ENCODE measurements at places on chromosomes 7 and 10.

- H3K4me3 ChIP-seq: no peak overlapping the region
- DNase-seq: no peak
- H3K36me3 ChIP-seq: no peaks in the 10 kb centered on the region
- H3K4me1 ChIP-seq: no peaks in the 10 kb centered on the region
- H3K27ac ChIP-seq: no peak overlapping the region
Observed at GRCh38 chr7:139043823-139044812, 8.3 kb upstream of the ZC3HAV1L start.

- no peaks in the 10 kb centered on the region for H3K4me1 ChIP-seq
- H3K4me3 ChIP-seq: no peak overlapping the region
- H3K36me3 ChIP-seq: no peaks in the 10 kb centered on the region
- H3K27me3 ChIP-seq: no peaks in the 10 kb centered on the region
Observed at GRCh38 chr10:46308113-46308415, 21.3 kb downstream of the ANTXRL start.

GRCh38 chr10:42959833-42960232 is 117.0 kb upstream of the RET start:
- H3K36me3 ChIP-seq: no peaks in the 10 kb centered on the region
- no peak overlapping the region for H3K27ac ChIP-seq
- H3K4me1 ChIP-seq: no peaks in the 10 kb centered on the region

- no peak for DNase-seq
- no peaks in the 10 kb centered on the region for H3K27me3 ChIP-seq
- no peaks in the 10 kb centered on the region for H3K4me1 ChIP-seq
- no peak overlapping the region for H3K27ac ChIP-seq
Observed at GRCh38 chr7:89312551-89312950, 517.0 kb upstream of the TEX47 start.

GRCh38 chr10:80719935-80720334 is 182.2 kb downstream of the SH2D4B start:
- H3K36me3 ChIP-seq: no peaks in the 10 kb centered on the region
- no peak overlapping the region for H3K4me3 ChIP-seq
- no peak overlapping the region for H3K27ac ChIP-seq
- peaks cover 1% of the 10 kb centered on the region for H3K27me3 ChIP-seq
- DNase-seq: no peak
- H3K4me1 ChIP-seq: no peaks in the 10 kb centered on the region
